Prostate gland (tissue), 2 donors: ENCODE measurements at places on chromosomes 2 and 18. TPM values are rescaled to one million over a fixed set of nuclear protein-coding genes. Genes with fewer than 3 reads are reported as not detected.

DNA sequence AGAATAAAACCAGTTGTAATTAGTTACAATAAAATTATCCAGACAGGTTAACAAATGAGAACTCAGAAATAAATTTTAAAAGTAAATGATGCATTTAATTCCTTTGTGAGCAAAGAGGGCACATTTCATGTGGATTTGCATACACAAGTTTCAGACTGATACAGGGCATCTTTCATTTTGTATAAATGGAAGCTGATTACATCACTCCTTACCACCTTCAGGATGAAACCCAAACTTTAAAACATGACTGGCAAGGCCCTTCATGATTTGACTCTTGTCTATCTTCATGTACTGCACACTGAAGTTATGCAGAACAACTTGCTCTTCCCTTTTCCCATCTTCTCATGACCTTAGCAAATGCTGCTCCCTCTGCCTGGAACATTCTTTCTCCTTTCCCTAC lies 26.9 kb downstream of the EFEMP1 start:
- no peak for DNase-seq

- DNase-seq = no peak
Measured at GRCh38 chr2:30709516-30709915, 97.7 kb downstream of the CAPN13 start.

DNA sequence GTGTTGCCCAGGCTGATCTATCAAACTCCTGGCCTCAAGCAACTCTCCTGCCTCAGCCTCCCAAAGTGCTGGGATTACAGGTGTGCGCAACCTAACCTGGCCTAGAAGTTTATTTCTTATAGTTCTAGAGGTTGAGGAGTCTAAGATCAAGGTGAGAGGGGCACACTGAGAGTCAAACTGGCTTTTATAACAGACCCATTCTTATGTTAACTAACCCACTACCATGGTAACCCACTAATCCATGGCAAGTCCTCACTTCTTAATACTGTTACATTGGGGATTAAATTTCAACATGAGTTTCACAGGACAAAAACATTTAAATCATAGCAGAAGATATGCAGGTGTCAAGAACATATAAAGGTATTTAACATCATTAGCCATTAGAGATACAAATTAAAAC lies 50.6 kb downstream of the MDH1 start:
- DNase-seq = no peak

GRCh38 chr2:208360259-208361076 lies 46.1 kb upstream of the PTH2R start:
- DNase-seq = no peak

GRCh38 chr18:35577045-35577848 lies 4.3 kb upstream of the GALNT1 start:
- no peak for DNase-seq

DNA sequence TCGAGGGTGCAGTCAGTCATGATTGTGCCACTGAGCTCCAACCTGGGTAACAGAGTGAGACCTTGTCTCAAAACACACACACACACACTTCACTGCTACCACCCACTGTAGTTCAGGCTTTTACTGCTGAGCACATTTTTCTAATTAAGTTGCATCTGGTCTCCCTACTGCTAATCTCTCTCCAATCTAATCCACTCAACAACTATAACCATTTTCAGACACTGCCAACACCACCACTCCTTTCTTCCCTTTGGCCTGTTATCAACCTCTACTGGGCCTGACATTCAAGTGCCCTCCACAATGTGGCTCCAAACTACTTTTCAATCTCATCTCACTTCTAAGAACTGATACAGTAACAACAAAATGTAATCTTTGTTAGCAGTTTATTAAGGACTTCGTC lies 44.8 kb downstream of the RMP24 start:
- DNase-seq = no peak

DNA sequence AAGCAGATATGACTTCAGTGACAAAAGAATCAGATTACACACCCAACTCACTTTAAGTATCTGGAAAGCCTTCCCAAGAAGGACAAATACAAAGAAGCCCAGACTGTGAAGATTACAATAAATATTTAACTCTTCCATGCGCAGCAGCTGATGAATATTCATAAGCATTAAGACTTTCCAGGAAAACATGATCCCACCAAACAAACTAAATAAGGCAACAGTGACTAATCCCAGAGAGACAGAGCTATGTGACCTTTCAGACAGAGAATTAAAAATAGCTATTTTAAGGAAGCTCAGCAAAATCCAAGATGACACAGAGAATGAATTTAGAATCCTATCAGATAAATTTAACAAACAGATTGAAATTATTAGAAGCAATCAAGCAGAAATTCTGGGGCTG lies 108.2 kb upstream of the UBE2E3 start:
- no peak for DNase-seq

GRCh38 chr2:222819722-222820333 lies 41.0 kb upstream of the ACSL3 start:
- DNase-seq = no peak

DNA sequence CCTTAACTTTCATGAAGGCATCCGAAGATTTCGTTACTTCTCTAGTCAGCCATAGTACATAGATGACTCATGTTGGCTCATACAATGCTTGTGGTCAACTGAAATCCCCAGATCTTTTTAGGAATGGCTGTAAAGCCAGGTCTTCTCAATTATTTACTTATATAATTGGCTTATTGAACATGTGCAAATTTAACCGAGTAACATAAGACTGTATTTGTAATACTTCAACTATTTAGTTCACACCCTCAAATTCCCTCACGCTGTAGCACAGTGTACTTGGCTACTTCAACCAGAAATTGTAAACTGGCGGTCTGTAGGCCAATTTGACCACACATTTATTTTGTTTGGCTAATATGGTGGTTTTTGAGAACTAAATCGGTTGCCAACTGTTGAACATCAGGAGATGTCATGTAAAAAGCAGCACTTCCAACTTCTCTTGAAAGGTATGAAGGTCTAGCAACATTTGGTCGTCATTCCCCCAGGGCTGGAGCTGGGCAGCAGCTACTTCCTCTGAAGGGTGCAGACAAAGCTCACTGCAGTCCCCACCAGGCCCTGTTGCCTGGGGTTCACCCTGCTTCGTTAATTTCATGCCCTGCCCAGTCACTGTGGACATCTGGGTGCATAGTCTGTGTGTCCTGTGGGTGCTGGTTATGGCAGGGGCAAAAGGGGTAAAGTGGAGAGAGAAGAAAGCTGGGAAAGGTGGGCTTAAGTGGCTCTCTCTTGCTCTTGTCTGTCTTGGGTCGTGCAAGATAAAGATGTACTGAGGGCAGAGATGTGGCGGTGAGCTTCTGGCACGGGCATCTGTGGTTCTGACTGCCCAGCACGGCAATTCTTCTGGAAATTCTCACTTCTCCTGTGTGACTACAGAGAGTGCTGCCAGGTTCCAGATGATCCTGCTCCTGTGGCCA lies 3.2 kb upstream of the SH3RF3 start:
- DNase-seq = no peak

- no peak for DNase-seq
Measured at GRCh38 chr18:23835091-23835490, 145.8 kb downstream of the LAMA3 start.

GRCh38 chr2:19635951-19636510 lies 265.8 kb downstream of the TTC32 start:
- DNase-seq = no peak

DNA sequence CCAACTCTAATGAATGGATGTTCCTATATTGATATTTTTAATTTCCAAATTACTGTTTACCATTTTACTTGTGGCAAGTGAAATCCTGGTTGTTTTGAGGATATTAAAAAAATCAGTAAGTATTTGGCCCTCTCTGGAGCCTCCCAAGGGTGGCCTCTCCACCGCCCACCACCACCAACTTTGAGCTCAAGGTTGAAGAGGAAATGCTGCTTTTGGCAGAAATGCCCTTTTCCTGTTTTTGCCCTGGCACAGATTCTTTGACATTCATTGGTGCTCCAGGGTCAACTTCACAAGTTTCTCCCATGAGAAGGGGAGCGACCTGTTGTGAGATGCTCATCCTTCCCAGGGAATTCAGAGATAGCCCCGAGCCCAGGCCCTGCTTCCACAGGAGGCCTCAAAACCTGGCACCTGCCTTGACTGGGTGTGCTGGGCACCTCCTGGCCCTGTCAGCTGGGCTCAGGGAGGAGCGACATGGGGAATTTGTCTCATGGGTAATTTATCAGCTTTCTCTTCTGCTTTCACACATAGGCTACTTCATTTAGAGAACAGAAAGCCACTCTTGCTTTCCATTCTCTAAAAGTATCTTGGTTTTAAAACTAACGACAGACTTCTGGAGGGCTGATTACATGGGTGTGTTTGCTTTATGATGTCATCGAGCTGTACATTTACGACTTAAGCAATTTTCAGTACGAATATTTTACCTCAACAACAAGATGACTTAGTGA lies 6.9 kb downstream of the CD8A start:
- no peak for DNase-seq

GRCh38 chr2:201855356-201855755 lies 49.0 kb downstream of the CDK15 start:
- no peak for DNase-seq

GRCh38 chr2:11298592-11298991 lies 45.8 kb downstream of the ROCK2 start:
- no peak for DNase-seq

DNA sequence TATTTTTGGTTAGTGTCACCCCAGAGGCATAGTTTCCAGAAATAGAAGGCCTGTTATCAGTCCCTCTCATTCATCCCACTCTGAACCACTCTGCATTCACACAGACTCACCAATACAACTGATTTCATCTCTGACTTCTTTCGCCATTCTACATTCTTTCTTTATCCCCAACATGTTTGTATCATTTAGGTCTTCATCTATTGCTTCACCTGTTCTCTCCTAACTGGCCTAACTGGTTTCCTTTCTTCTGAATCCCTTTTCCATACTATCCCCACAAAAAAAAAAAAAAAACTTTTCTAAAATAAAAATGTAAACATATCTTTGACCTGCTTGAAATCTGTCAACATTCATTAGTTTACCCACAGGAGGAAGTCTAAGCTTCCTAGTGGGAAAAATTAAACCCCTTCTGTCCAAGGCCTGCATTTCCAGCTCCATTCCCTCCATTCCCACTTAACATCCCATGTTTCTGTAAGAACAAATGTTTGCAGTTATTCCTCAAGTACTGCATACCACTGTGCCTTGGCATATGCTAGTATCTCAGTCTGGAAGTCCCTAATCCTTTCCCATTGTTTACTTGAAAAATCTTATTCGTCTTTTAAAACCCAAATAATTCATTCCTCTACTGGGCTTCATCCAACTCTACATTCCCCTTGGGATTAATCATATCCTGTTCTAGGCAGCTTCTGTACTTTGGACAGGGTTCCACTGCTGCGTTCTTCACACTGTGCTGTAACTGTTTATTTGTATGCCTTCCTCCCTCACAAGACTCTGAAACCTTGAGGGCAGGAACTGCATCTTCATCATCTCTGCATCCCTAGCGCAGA lies 68.5 kb downstream of the FIGN start:
- no peak for DNase-seq

DNA sequence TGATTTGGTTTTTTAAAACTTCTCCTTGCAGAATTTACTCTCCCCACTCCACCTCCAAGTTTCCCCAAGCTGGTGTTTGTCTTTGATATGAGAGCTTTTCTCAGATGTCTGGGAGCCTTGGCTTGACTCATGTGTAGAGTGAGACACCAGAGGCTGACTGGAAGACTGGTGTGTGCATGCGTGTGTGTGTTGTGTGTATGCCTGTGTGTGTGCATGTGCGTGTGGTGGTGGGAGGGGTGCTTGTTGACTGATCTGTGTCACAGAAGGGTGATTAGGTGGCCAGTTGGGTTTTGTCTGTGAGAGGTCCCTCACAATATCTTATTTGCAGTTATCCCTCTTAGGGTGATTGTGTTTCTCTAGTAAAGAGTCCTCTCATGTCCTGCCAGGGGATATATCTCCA lies 50.5 kb upstream of the HPCAL1 start:
- DNase-seq = no peak

The SCN9A gene
- total RNA-seq = 44.1 TPM

The TTN gene
- total RNA-seq = 36.8 TPM

The TACR1 gene
- 2.7 TPM for total RNA-seq

The ANKRD29 gene
- total RNA-seq = 8.5 TPM

The ITGA6 gene
- 249 TPM for total RNA-seq

The SLC38A11 gene
- 2.8 TPM for total RNA-seq

The POTEJ gene
- 16.7 TPM for total RNA-seq
